ENCODE measurements at places on chromosomes 2 and 18.

- peak; percentile 17 for DNase-seq
Observed at GRCh38 chr2:91442246-91442905, 2750.9 kb downstream of the RPIA start.

- DNase-seq: no peak
Observed at GRCh38 chr2:110783196-110783873, 51.0 kb downstream of the ACOXL start.

DNA sequence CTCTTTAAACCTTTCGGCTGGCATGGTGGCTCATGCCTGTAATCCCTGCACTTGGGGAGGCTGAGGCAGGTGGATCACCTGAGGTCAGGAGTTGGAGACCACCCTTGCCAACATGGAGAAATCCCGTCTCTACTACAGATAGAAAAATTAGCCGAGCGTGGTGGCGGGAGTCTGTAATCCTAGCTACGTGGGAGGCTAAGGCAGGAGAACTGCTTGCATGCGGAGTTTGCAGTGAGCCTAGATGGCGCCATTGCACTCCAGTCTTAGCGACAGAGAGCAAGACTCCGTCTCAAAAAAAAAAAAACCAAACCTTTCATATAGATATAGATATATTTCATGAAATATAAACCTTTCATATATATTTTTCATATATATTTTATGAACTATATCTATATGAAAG lies 864.7 kb downstream of the TRIB2 start:
- DNase-seq: no peak

DNA sequence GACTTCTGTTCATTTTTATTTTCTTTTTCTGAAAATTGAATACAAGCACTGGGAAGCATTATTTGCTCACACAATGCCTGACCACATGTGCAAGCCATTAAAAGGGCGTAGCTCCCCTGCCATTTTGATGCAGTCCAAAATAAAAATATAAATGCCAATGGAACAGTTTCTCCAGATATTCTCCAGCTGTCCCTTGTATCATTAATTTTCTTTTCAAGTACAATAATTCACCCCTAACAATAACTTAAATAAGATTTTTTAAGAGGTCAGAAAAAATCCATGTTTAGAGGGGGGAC lies 168.0 kb downstream of the TMEFF2 start:
- DNase-seq: no peak

GRCh38 chr2:102449370-102449974 lies 23.6 kb upstream of the SLC9A4 start:
- DNase-seq: peak; percentile 75

- DNase-seq: no peak
Observed at GRCh38 chr2:163606878-163607277, 128.9 kb downstream of the FIGN start.

GRCh38 chr2:128797092-128797491 lies 478.4 kb upstream of the HS6ST1 start:
- no peak for DNase-seq

- no peak for DNase-seq
Observed at GRCh38 chr2:406876-407275, 119.0 kb upstream of the ALKAL2 start.

DNA sequence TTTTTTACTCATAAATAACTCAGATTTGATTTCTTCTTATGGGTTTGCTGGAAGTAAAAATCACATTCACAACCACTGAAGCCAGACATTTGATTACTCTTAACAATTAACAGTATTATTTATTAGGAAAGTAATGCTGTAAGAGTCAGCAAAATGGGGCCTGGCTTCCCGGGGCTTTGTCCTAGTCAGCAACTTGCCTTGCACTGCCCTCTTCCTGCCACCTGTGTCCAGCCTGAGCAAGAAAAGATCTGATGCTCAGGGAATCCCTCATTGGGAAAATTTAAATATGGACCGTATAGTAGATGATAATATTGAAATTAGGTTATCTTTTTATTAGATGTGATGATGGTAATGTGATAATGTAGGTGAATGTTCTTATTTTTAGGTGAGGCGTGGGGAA lies 30.8 kb upstream of the ACYP2 start:
- peak; percentile 24 for DNase-seq

DNA sequence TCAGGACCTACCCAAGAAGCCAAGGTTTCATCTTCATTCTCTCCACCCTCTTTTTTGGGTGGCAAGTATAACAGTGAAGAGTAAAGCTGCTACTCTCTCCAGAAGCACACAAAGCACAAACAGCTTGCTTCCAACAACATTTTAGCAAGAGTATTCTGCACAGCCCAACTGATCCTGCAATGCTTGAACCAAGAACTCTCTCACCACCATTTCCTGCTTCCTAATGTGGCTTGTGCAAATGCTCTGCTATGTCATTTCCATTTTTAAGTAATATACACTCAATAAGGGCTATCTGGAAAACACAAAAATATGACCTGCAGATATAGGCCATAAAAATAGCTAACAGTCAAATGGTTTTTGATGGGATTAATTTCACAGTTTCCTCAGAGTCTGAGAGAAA lies 24.1 kb upstream of the IHH start:
- DNase-seq: peak; percentile 40

DNA sequence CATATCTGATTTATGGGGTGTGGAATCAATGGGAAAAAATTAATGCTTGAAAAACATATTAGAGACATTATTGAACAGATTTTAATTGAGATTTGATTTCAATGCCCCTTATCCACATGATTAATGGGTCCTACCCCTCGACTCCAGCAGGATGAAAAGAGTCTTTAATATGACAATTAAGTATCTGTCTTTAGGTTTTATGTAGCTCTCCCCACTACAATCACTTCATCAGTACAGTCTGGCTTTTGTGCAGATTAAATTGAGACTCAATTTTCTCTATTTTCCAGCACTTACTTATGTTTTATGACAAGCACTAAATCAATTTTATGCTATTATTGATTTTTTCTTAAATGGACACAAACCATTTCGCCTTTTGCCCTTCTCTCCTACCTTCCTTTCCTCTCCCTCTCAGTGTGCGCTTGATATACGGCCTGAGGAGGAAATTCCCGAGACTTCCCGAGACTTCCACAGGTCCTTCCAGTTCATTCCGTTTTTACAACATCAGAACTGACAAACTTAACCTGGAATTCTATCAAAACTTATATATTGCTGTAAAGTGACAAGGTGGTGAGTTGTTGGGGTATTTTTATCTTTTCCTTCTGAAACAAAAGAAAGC lies 555.1 kb upstream of the SALL3 start:
- no peak for DNase-seq

DNA sequence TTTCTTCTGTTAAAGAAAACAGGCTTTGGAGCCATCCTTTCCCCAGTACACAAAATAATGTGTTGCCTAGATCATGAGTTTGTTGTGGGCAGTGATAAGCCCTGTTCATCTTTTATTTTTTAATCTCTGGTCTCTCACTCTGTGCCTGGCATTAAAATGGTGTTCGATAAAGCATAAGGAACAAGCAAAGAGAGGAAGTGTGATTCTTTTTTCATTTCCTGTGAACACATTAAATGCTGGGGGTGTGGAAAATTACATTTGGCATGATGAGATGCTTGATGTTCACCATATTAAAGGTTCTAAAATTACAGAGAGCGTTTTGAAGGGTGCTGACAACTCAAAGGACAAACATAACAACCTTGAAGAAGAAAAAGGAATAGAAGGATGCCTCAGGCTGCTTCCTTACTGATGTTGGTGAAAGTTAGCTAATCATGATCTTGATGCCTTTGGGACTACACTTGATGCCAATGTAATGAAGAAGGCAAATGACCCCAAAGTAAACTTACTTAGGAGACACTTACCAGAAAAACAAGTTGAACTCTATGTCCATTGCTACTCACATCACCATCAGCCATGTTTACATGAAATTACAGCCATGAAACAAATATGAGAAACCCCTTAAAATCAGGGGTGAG lies 33.0 kb downstream of the TMEFF2 start:
- DNase-seq: peak; percentile 51

DNA sequence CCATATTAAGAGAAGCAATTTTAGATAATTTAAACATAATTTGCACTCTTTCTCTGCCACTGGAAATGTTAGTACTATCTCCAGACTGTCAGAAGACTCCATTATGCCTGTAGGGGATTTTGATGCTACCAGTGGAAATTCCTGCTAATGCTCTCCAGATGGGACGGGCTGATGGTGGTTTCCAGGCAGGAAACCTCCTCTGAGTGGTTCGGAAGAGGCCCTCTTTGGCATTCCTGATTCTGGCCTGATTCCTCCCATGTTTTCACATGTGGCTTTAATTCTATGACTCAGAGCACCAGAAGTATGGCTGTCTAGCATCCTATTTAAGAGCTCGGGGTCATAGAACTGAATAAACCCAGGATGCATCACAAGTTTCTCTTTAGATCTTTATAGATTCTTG lies 70.9 kb upstream of the ST6GAL2 start:
- no peak for DNase-seq

DNA sequence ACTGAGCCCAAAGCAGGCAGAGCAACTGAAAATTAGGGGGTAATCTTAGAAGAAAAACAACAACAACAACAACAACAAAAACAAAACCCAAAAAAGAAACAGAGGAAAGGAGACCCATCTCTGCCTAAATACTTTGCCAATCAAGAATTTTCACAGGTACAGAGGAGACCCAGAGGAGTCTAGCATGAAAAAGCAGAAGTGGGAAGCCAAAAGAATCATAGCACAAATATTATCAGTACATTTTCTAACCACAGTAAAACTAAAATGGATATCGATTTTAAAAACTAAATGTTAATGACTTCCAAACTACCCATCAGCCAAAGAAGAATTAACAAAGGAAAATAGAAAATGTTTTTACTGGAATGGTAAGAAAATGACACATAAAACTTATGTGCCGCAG lies 148.1 kb downstream of the BAZ2B start:
- peak; percentile 23 for DNase-seq

GRCh38 chr2:223980397-223980735 lies 23.1 kb downstream of the MRPL44 start:
- no peak for DNase-seq

- DNase-seq: peak; percentile 71
Observed at GRCh38 chr2:241217320-241218031, 29.0 kb downstream of the ANO7 start.

- no peak for DNase-seq
Observed at GRCh38 chr18:13470516-13471197, 252.1 kb downstream of the LDLRAD4 start.

DNA sequence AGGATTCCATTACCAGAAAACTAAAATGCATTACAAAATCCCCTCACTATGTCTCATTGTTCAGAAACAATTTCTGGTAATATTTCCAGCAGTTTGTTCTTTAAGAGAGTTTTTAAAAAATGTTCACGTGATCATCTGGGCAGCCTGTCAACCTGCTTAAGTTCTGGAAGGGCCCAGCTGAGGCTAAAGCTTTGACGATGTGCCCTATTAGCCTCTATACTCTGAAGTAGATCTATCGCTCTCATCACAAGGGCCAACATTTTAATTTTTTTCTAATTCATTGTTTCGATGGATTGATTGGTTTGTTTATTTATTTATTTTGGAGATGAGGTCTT lies 205.8 kb downstream of the PRKCE start:
- DNase-seq: no peak

GRCh38 chr18:11498821-11499220 lies 110.6 kb upstream of the SLC35G4 start:
- DNase-seq: no peak

DNA sequence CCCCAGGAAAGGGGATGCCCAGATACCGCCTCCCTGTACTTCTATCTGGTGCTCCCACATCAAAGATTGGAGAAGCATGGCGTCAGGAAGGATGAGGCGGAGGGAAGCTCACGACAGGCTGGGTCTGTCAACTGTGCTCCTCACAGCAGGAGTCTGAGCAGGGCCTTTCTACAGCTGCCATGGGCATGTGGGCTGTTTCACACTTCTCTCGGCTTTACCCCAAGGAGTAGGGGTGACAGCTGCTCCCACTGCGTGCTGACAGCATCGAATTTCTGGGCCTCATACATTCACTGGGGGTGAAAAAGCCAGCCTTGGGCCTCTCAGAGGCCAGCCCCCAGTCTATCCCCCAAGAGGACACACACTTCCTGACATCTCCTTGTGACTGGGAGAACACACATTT lies 21.1 kb downstream of the NEURL3 start:
- DNase-seq: no peak

DNA sequence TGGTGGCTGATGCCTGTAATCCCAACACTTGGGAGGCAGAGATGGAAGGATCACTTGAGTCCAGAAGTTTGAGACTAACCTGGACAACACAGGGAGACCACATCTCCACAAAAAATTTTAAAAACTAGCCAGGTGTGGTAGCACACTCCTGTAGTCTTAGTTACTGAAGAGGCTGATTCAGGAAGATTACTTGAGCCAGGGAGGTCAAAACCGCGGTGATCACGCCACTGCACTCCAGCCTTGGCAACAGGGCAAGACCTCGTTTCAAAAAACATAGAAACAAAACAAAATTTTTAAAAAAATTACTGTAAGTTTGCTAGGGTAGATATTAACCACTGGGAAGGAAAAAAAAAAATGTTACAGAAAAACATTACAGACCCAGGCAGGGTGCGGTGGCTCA lies 5.8 kb downstream of the ATL2 start:
- DNase-seq: no peak

DNA sequence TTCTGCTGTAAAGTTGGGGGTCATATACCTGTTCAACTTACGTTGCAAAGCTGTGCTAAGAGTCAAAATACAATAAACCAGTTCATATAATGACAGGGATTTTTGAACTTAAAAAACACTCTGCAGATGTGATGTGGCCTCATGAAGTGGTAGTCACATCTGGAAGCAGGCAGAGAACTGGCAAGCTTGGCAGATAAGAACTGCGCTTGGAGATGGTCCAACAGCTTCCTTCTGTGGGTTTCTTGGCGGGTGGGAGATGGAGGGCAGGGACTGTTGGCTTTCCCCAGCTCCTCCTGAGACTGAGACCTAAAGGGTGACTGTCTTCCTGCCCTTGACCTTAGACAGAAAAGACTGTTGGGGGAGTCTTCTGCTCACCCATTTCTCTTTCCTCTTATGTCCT lies 140.4 kb downstream of the CTIF start:
- peak; percentile 55 for DNase-seq

DNA sequence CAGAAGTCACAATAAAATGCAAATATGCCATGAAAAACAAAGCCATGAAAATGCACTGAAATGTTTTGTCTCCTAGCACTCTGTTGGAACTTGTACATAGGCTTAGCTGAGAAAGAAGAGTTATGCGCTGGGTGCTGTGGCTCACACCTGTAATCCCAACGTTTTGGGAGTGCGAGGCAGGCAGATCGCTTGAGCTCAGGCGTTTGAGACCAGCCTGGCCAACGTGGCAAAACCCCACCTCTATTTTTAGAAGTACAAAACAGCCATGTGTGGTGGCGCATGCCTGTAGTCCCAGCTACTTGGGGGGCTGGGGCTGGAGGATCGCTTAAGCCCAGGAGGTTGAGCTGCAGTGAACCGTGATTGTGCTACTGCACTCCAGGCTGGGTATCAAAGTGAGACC lies 39.9 kb downstream of the IRS1 start:
- no peak for DNase-seq
